Stimulated activated CD4-positive, alpha-beta T cell treated with anti-CD3 and anti-CD28 coated beads, Interleukin-1b, Interleukin-23, amount 100 ng/mL, for 1 hour (primary cell): ENCODE measurements at places on chromosomes 6 and 20.

GRCh38 chr20:12728782-12729181 lies 280.0 kb upstream of the SPTLC3 start:
- DNase-seq = no peak

GRCh38 chr6:158086504-158087223 lies 81.4 kb downstream of the SERAC1 start:
- no peak for DNase-seq

- no peak for DNase-seq
Measured at GRCh38 chr6:152112491-152113261, 305.2 kb downstream of the ESR1 start.

- DNase-seq = no peak
Measured at GRCh38 chr6:30258204-30258603, 45.0 kb upstream of the TRIM26 start.

GRCh38 chr6:1703091-1703855 lies 93.6 kb downstream of the FOXC1 start:
- no peak for DNase-seq

DNA sequence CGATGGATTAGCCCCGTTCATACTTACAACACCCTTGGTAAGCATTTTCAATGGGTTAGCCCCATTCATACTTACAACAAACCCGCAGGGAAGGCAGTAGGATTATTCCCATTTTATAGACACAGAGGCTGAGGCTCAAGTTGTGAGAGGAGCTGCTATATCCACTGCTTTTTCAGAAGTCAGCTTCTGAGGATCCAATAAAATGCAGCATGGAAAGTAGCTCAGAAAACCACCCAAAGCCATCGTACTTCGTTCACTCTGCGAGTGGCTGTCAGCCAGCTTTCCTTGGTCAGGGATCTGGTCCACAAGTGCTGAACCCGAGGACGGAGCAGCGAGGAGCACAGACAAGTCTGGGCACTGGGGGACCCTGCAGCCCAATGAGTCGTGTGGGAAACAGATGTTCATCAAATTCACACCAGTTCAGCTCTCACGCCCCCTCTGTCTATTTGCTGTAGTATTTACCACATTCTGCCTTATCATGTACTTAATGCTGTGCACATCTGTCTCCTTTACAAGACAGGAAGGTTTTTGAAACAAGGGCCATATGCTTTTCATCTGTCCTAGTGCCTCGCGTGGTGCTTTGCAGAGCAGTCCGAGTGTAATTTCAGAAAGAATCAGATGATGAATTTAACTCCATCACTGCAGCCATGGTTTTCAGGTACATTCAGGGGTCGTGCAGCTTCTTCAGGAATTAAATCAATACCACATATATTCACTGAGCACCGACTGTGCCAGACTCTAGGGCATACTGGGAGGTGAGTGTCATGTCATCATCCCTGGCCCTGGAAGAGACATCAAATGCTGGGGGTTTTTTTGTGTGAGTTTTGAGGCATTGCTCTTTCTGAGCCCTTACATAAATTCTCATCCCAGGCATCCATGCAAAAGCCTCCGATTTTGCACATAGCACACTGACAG lies 256.9 kb downstream of the CDH26 start:
- DNase-seq = no peak

DNA sequence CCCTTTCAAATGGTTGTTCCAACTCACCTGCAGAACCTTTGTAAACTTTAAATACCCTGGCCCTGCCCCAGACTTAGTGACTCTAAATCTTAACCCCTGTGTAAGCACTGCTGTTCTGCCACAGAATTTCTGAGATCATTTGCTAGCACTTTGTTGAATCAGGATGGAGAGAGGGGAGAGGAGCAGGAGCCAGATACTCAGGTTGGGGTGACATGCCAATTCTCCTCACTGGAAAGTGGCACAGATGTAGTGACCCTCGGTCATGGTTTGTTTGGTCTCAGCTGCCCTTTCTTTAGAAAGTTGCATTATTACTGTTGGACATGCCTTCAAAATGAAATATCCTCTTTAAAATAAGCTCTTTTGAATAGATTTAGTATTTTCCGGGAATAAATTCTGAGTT lies 168.0 kb downstream of the ZFAND3 start:
- DNase-seq = no peak

DNA sequence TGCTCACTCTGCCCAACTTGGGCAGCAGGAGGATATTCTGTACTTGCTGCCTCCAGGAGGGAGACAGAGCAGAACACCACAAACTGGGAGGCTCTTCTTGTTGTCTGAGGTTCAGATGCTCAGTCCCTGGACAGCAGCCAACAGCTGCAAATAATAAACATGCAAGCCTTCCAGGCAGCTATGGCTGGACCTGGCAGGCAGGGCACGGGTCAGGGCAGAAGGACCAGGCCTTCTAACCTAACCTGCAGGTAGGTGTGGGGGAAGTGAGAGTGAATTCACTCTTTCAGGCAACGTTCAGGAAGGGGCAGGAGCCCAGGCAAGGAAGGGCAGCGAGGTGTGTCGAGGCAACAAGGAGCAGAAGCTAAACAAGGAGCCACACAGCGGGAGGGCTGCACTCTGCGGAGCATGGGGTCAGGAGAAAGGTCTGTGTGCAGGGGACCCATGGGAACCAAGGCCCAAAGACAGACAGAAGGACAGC lies 31.5 kb downstream of the NINL start:
- no peak for DNase-seq

GRCh38 chr6:107683183-107683582 lies 140.9 kb downstream of the SCML4 start:
- no peak for DNase-seq

GRCh38 chr20:33915726-33916331 lies 77.9 kb upstream of the RALY start:
- DNase-seq = no peak

GRCh38 chr6:111462770-111463391 lies 20.1 kb downstream of the REV3L start:
- no peak for DNase-seq

- no peak for DNase-seq
Measured at GRCh38 chr6:135323202-135323668, 142.1 kb downstream of the MYB start.
